Psoas muscle (tissue), 8 donors: ENCODE measurements at places on chromosomes 13 and 19. TPM values are rescaled to one million over a fixed set of nuclear protein-coding genes. Genes with fewer than 3 reads are reported as not detected.
A peak's percentile ranks its signal among the peaks of the same experiment; 100 is the strongest.

Gene ZNF728
- not detected for polyA plus RNA-seq

Gene TNNT1
- polyA plus RNA-seq, result 12,694 TPM

Gene PRKACA
- polyA plus RNA-seq, result 208 TPM

Gene THSD8
- 1.9 TPM for polyA plus RNA-seq

Gene KCNC3
- polyA plus RNA-seq, result 0.10 TPM

Gene BST2
- polyA plus RNA-seq, result 40.8 TPM

Gene RXFP2
- 1.2 TPM for polyA plus RNA-seq

Gene ZNF177
- polyA plus RNA-seq, result 0.29 TPM

Gene SERTM1
- not detected for polyA plus RNA-seq

- H3K4me3 ChIP-seq, result no peak overlapping the region
- peaks cover 13% of the 10 kb centered on the region for H3K4me1 ChIP-seq
- no peaks in the 10 kb centered on the region for H3K36me3 ChIP-seq
Observed at GRCh38 chr19:45470762-45471081, 2.9 kb downstream of the FOSB start.

DNA sequence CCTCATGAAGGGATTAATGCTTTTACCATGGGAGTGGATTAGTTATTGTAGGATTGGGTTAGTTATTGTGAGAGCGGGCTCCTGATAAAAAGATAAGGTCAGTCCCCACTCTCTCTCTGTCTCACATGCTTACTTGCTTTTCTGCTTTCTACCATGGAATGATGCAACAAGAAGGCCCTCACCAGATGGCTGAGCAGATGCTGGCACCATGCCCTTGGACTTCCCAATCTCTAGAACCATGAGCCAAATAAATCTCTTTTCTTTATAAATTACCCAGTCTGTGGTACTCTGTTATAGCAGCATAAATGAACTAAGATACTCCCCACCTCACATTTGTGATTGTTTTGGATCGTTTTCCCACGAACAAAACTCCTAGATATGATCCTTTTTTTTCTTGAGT is 353.8 kb downstream of the DNAJC15 start:
- peak; percentile 30 for DNase-seq
- H3K27ac ChIP-seq, result no peak overlapping the region

- H3K27me3 ChIP-seq, result no peaks in the 10 kb centered on the region
- no peaks in the 10 kb centered on the region for H3K36me3 ChIP-seq
- no peak overlapping the region for H3K27ac ChIP-seq
- H3K4me1 ChIP-seq, result no peaks in the 10 kb centered on the region
- no peak for DNase-seq
Observed at GRCh38 chr13:48153186-48153585, 58.3 kb upstream of the MED4 start.

GRCh38 chr19:16315825-16316505 is 8.7 kb upstream of the KLF2 start:
- DNase-seq, result peak; percentile 52
- H3K36me3 ChIP-seq, result no peaks in the 10 kb centered on the region
- peak overlapping the region; percentile 71 for H3K27ac ChIP-seq
- H3K4me1 ChIP-seq, result peaks cover 19% of the 10 kb centered on the region
- no peak overlapping the region for H3K4me3 ChIP-seq

- H3K36me3 ChIP-seq, result no peaks in the 10 kb centered on the region
- H3K4me3 ChIP-seq, result no peak overlapping the region
- no peak overlapping the region for H3K27ac ChIP-seq
- no peak for DNase-seq
- no peaks in the 10 kb centered on the region for H3K4me1 ChIP-seq
- H3K27me3 ChIP-seq, result no peaks in the 10 kb centered on the region
Observed at GRCh38 chr13:29411481-29411880, 184.0 kb downstream of the SLC7A1 start.

- H3K27me3 ChIP-seq, result no peaks in the 10 kb centered on the region
- H3K4me3 ChIP-seq, result no peak overlapping the region
- DNase-seq, result no peak
- no peak overlapping the region for H3K27ac ChIP-seq
- H3K36me3 ChIP-seq, result no peaks in the 10 kb centered on the region
- H3K4me1 ChIP-seq, result no peaks in the 10 kb centered on the region
Observed at GRCh38 chr19:44570984-44571684, 41.7 kb upstream of the CEACAM20 start.

DNA sequence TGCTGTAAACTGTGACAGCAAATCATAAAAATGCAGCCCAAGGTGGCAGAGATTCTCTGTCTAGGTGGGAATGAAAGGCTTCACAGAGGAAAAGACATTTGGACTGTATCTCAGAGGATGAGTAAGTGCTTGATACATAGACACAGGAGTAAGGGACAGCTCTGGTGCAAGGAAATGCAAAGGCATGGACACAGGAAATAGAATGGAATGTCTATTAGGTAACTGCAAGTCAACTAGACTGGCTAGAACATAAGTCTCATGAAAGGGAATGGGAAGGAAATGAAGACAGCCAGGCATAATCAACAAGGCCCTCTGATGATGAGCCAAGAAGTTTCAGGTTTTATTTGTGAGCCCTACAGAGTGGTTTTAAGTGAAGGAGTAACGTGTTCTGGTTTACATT is 321.7 kb downstream of the SUCLA2 start:
- no peaks in the 10 kb centered on the region for H3K36me3 ChIP-seq
- H3K27me3 ChIP-seq, result no peaks in the 10 kb centered on the region
- H3K4me1 ChIP-seq, result no peaks in the 10 kb centered on the region
- DNase-seq, result no peak

GRCh38 chr19:54517483-54517882 is 14.9 kb downstream of the LAIR2 start:
- no peak for DNase-seq
- H3K4me1 ChIP-seq, result no peaks in the 10 kb centered on the region
- H3K27ac ChIP-seq, result no peak overlapping the region
- H3K27me3 ChIP-seq, result peaks cover 4% of the 10 kb centered on the region
- no peak overlapping the region for H3K4me3 ChIP-seq
- H3K36me3 ChIP-seq, result no peaks in the 10 kb centered on the region

GRCh38 chr19:6577476-6578125 is 13.3 kb downstream of the CD70 start:
- H3K27ac ChIP-seq, result no peak overlapping the region
- no peaks in the 10 kb centered on the region for H3K36me3 ChIP-seq
- no peak overlapping the region for H3K4me3 ChIP-seq
- DNase-seq, result no peak

GRCh38 chr13:39603424-39603947 is 493 bp upstream of the LHFPL6 start:
- peak overlapping the region; percentile 74 for H3K27ac ChIP-seq
- H3K4me3 ChIP-seq, result peak overlapping the region; percentile 85
- no peak for DNase-seq
- H3K36me3 ChIP-seq, result no peaks in the 10 kb centered on the region
- H3K27me3 ChIP-seq, result peaks cover 21% of the 10 kb centered on the region
- H3K4me1 ChIP-seq, result peaks cover 1% of the 10 kb centered on the region

DNA sequence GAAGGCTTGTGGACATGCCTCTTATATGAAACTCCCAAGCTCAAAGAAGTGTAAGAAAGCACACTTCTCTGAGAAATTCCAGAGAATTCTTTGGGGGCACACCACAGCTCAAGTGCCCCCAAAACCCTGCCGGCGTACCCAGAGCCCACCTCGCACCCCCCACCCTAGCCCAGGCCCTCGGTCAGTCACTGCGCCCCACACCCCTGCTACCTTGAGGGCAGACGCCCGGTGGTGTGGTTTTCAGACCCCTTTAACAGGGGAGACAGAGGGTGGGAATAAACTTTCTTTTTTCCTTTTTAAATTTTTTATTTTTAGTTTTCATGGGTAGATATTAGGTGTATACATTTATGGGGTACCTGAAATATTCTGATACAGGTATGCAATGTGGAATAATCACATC is 29.5 kb downstream of the PEPD start:
- peaks cover 5% of the 10 kb centered on the region for H3K4me1 ChIP-seq
- DNase-seq, result no peak
- no peak overlapping the region for H3K27ac ChIP-seq
- H3K4me3 ChIP-seq, result no peak overlapping the region
- H3K36me3 ChIP-seq, result no peaks in the 10 kb centered on the region

DNA sequence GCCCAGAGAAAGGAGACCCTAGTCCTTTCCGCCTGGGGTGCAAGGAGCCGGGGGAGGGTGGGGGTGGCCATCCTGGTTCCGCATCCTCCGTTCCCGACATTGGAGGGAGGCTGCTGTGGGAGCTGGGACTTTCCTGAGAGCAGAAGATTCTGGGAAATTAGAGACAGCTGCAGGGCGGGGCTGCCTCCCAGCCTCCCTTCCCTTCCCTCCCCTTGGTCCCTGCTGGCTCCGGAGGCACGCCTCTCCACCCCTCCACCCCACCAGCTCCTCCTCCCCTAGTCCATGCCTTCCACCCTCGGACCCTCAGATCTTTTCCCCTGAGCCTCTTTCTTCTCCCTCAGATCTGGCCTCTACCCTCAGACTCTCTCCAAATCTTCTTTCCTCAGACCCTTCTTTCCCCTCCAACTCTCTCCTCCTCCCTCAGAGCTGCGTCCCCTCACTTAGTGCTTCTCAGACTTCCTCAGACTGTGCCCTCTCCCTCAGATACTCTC is 3.1 kb upstream of the BCL3 start:
- H3K4me1 ChIP-seq, result peaks cover 42% of the 10 kb centered on the region
- DNase-seq, result peak; percentile 85
- H3K36me3 ChIP-seq, result no peaks in the 10 kb centered on the region
- no peaks in the 10 kb centered on the region for H3K27me3 ChIP-seq

- no peak overlapping the region for H3K27ac ChIP-seq
- H3K27me3 ChIP-seq, result no peaks in the 10 kb centered on the region
- no peaks in the 10 kb centered on the region for H3K4me1 ChIP-seq
- no peak overlapping the region for H3K4me3 ChIP-seq
- DNase-seq, result no peak
Observed at GRCh38 chr13:43030548-43030947, 7.2 kb downstream of the DNAJC15 start.
